CD4-positive, alpha-beta T cell treated with Interleukin-6 at 100 ng/mL for 8 hours (primary cell): ENCODE measurements at places on chromosomes 1 and 21.

GRCh38 chr21:29342363-29342957 is 43.7 kb downstream of the BACH1 start:
- DNase-seq = no peak

DNA sequence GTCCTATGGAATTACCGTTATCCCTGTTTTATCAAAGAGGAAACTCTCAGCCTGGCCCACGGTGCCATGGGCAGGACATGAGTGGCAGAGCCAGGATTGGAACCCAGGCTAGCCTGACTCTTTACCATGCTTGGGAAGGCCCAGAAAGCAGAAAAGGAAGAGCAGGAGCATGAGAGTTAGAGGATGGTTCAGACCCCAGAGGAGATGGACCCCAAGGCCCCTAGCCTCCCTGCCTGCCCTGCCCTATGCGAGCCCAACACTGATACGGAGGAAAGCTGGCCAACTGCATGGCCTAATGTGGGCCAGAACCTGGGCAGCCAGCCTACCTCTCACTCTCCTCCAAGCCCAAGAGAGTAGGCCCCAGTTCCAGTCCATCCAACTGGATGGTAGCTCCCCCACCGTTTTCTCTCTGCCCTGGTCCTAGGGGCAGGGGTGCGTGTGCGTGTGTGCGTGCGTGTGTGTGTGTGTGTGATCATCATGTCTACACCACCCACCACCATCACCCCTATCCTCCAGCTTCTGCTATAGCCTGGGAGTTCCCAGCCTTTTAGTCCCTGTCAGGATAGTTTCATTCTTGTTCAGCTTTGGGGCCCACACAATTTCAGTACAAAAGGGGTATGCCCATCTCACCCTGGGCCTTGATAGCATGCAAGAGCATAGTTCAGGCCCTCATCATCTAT is 15.4 kb upstream of the MEX3A start:
- DNase-seq = no peak

- DNase-seq = no peak
Observed at GRCh38 chr1:219498666-219499065, 114.2 kb downstream of the ZC3H11B start.

DNA sequence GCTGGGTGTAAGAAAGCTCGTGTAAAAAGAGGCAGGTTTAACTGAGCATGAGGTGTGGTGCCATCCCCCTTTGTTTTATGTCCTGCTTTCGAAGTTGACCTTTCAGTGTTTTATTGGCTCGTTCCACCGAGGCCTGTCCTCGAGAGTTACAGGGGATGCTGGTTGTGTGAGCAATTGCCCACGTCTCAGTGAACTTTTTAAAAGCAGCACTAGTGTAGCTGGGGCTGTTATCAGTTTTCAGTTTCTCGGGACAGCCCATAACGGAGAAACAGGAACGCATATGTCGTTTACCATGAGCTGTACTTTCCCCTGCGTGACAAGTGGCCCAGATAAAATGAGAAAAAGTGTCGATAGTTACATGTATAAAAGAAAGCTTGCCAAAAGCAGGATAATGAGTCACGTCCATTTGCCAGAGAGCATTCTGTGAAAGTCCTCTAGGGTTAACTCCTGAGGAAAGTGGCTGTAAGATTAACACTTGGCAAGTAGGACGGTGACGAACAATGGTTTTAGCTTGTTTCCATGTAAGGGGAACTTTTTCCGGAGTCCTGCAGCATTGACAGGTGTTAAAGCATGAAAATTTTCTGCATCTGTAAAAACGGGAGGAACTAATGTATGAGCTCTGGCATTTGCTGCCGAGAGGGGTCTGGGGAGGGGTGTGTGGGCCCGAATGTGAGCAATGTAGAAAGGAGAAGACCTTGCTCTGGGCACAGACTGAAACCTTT is 7.8 kb upstream of the LRRC47 start:
- no peak for DNase-seq

- no peak for DNase-seq
Observed at GRCh38 chr1:157469752-157470675, 82.3 kb downstream of the FCRL5 start.

DNA sequence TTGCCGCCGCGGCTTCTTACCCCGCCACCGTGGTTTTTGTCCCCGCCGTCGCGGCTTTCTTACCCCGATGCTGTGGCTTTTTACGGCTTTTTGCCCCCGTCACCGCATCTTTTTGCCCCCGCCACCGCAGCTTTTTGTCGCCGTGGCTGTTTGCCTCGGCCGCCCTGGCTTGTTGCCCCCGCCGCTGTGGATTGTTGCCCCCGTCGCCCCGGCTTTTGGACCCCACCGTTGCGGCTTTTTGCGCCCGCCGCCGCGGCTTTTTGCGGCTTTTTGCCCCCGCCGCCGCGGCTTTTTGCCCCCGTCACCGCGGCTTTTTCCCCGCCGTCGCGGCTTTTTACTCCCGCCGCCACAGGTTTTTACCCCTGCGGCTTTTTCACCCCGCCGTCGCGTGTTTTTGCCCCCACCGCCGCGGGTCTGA is 3934.3 kb downstream of the SRGAP2C start:
- DNase-seq = no peak

DNA sequence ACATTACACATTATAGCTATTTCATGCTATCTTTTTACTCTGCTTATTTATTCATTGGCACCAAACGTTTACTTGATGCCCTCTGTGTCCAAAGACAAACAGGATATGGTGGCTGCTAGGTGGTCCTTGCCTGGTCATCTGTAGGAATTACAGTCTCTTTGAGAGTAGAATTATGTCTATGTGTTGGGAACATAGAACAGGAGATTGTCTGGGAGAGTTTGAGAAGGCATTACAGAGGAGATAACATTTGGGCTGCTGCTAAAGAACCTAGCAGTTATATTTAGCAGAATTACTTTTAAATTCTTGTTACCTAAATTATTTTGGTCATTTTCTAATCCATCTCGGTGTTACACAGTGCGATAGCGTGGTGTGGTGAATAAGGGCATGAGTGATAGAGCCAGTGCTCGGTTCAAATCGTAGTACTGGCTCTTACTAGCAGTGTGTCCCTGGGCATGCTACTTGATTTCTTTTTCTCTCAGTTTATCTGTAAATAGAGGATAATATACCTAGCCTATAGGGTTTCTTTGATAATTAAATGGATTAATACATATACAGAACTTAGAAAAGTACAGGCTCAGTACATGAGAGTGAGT is 20.5 kb downstream of the RRP15 start:
- DNase-seq = no peak

DNA sequence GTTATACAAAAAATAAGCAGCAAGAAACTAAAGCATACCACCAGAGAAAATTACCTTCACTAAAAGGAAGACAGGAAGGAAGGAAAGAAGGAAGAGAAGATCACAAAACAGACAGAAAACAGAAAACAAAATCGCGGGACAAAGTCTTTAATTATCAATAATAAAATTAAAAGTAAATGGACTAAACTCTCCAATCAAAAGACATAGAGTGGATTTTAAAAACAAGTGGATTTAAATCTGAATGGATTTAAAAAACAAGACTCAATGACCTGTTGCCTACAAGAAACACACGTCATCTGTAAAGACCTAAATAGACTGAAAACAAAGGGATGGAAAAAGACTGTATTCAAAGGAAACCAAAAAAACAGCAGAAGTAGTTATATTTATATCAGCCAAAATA is 75.7 kb upstream of the MAGI3 start:
- DNase-seq = no peak

GRCh38 chr1:226816576-226816975 is 53.8 kb upstream of the PSEN2 start:
- DNase-seq = no peak
